ENCODE measurements at places on chromosomes 7 and 10. TPM values are rescaled to one million over a fixed set of nuclear protein-coding genes. Genes with fewer than 3 reads are reported as not detected.

DNA sequence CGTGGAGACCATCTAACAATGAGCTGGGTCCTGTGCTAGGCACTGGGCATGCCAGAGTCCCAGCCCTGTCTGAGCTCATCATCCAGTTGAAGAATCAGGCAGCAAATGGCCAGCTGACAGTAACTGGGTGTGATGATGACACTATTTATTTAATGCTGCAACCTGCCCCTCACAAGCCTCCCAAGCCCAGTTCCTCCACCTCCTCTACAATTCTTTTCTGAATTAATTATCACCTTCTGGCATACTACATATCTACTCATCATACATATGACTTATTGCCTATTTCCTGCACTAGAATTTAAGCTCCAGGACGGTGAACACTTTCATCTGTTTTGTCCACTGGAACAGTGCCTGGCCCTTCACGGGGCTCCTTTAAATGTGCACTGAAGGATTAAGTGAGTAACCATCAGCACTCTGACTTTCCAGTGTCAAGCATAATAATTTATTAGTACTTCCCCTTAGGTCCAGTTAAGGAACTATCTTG is 96.7 kb upstream of the LAMB4 start:
- no peak overlapping the region for H3K27ac ChIP-seq
- H3K4me1 ChIP-seq, result no peaks in the 10 kb centered on the region
- DNase-seq, result no peak
- H3K4me3 ChIP-seq, result no peak overlapping the region

- no peaks in the 10 kb centered on the region for H3K36me3 ChIP-seq
- H3K4me3 ChIP-seq, result no peak overlapping the region
- H3K27me3 ChIP-seq, result no peaks in the 10 kb centered on the region
- H3K27ac ChIP-seq, result no peak overlapping the region
These were observed 88.5 kb downstream of the CTNNA3 start for GRCh38 chr10:67607472-67607871.

DNA sequence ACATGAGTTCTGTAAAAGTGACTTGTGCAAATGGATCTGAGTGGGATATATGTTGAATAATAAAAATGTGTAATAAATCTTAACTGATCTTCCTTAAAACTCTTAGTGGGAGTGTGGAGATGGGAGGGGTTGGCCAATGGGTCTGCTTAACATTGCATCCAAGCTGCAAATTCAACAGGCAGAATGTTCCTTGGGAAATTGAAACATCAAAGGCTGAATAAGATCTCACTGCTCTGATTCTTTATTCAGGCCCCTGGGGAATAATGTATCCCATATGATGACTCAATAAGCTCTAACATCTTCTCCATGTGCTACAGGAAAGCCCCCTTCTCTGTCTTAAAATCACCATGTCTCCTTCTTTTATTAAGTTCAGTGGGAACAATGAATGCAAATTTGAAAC is 373.2 kb upstream of the PODXL start:
- no peaks in the 10 kb centered on the region for H3K4me1 ChIP-seq
- no peaks in the 10 kb centered on the region for H3K27me3 ChIP-seq
- H3K27ac ChIP-seq, result no peak overlapping the region
- no peaks in the 10 kb centered on the region for H3K36me3 ChIP-seq
- no peak for DNase-seq

DNA sequence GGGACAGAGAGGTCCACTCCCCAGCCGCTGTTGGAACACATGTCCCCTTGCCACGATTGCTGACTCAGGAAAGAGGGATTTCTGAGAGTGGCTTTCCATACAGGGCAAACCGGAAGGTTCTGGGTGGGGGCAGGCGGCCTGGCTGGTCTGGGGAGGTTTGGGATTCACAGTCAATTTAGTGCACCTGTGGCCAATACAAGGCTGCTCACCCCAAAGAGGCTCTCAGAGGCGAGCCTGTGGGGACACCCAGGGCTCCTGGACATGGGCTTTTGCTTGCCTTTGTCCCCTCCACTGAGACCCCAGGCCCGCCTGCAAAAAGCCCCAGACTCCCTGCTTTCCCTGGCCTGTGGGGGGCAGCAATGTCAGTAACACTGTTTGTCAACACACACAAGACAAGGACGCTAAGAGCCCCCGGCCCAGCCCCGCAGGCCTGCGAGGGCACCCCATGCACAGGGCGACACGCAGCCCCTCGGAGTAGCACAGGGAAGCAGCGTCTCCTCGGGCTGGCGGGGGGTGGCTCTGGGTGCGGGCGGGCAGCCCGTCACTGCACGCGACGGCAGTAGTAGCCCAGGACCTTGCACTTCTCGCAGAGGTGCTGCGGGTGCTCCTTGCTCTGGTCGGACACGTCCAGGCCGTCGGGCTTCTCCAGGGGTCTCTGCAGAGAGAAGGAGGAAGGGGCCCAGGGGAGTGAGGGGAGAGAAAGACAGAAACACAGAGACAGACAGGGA is 38.7 kb downstream of the PPIF start:
- no peaks in the 10 kb centered on the region for H3K4me1 ChIP-seq
- no peak overlapping the region for H3K27ac ChIP-seq
- no peaks in the 10 kb centered on the region for H3K36me3 ChIP-seq
- no peak for DNase-seq
- H3K27me3 ChIP-seq, result no peaks in the 10 kb centered on the region

DNA sequence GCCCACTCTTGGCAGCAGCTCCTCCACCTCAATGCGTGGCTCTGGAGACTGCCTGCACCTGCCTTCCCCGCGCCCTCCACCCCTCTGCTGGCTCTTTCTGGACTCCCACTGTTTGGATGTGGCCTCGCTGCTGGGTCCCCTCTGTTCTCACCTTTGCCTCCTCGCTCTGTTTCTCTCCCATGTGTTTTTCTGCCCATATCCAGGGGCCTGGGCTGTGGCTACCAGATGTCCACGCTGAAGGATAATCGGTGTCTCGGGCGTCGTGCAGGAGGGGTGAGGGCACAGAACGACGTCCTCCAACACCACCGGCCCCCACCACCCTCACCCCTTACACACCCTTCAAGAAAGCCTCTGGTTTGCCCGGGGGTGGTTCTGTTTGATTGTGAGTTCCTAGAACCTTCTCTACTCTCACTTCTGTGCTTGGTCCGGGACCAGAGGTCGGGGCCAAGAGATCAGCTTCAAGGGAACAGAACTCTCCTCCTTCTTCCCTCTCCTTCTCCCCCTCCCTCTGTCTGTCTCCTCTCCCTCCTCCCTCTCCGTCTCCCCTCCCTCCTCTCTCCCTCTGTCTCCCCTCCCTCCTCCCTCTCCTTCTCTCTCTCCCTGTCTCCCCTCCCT is 31.7 kb downstream of the AP5Z1 start:
- H3K36me3 ChIP-seq, result no peaks in the 10 kb centered on the region
- H3K27me3 ChIP-seq, result peaks cover 2% of the 10 kb centered on the region
- H3K4me3 ChIP-seq, result no peak overlapping the region
- no peak for DNase-seq

- H3K27me3 ChIP-seq, result no peaks in the 10 kb centered on the region
- H3K4me1 ChIP-seq, result peaks cover 2% of the 10 kb centered on the region
- no peak overlapping the region for H3K27ac ChIP-seq
- H3K36me3 ChIP-seq, result no peaks in the 10 kb centered on the region
- DNase-seq, result no peak
- no peak overlapping the region for H3K4me3 ChIP-seq
These were observed 124.3 kb downstream of the KLF6 start for GRCh38 chr10:3660753-3661152.

GRCh38 chr7:134514106-134514505 is 13.3 kb upstream of the AKR1B10 start:
- no peak overlapping the region for H3K4me3 ChIP-seq
- no peak overlapping the region for H3K27ac ChIP-seq
- peaks cover 3% of the 10 kb centered on the region for H3K4me1 ChIP-seq
- DNase-seq, result no peak

ZCCHC24 gene
- polyA plus RNA-seq, result 0.25 TPM

SLC26A3 gene
- polyA plus RNA-seq, result not detected

SFXN3 gene
- 19.9 TPM for polyA plus RNA-seq

TRIM73 gene
- 0.81 TPM for polyA plus RNA-seq

NODAL gene
- not detected for polyA plus RNA-seq
